ENCODE measurements at places on chromosomes 2 and 18.

DNA sequence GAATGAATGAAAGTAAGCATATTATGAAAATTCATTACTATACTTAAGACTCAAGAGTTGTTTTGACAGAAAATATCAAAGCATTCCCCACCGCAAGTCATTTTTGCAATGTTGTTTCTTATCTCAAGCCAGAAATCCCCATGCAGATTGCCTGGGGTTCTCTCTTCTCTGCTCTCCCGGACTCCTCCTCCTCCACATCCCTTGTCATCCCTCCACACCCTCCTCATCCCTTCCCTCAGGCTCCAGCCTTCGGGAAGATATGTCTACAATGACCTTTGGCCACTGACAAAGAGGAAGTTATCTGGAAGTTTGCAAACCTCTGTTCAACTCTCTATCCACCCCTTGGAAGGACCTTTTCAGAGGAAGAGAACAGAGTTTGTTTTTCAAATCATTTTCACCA is 11.9 kb downstream of the TFCP2L1 start:
- no peak for DNase-seq

GRCh38 chr2:201972621-201973255 is 60.9 kb upstream of the FZD7 start:
- no peak for DNase-seq

GRCh38 chr2:200306931-200307723 is 634 bp downstream of the SPATS2L start:
- peak; percentile 80 for DNase-seq

- no peak for DNase-seq
These were observed 84.2 kb downstream of the NCKAP5 start for GRCh38 chr2:133484106-133484505.

- DNase-seq, result no peak
These were observed 479.4 kb upstream of the ZEB2 start for GRCh38 chr2:144999071-144999875.

- DNase-seq, result no peak
These were observed 316.6 kb downstream of the RDH14 start for GRCh38 chr2:18243816-18244215.

DNA sequence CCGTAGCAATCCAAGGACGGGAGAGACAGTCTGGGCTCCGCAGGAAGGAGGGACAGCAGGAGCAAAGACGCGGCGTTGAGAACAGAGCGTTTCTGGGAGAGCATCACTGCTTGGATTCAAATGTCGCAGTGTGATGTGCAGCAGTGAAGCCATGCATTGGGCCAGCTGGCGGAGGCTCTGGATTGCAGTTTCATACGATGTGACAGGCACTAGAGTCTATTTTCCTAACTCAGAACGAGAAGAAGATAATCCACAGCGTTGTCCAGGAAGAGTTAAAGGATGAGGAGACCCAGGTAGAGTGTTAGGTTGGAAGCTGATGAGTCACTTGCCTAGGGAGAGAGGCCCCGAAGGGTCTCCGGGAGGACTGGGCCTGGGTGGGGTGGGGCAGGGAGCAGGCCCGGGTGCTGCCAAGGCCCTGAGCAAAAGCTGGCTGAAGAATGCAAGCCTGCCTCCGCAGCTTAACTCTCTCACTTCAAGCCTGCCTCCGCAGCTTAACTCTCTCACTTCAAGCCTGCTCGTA is 17.7 kb upstream of the SEMA4C start:
- DNase-seq, result no peak

DNA sequence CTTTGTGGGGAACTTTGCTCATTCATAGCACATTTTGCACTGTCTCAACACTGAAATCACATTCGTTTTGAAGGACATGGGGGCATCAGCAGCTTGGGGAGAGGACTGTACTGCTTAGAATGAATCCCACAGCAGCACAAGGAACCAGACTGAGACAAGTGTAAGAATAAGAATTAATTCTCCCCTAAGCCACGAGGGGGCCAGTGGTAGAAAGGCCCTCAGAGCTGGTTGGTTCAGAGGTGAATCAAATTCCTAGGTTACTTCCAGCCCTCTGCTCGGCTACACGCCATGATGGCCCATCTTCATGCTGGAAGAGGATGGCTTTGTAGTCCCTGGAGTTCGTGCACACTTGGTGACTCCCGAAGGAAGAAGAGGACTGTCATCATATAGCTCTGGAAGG is 12.0 kb upstream of the MC5R start:
- no peak for DNase-seq

GRCh38 chr2:48728295-48728694 is 27.2 kb downstream of the LHCGR start:
- DNase-seq, result no peak

GRCh38 chr18:66138642-66139041 is 387.8 kb downstream of the CDH7 start:
- no peak for DNase-seq

DNA sequence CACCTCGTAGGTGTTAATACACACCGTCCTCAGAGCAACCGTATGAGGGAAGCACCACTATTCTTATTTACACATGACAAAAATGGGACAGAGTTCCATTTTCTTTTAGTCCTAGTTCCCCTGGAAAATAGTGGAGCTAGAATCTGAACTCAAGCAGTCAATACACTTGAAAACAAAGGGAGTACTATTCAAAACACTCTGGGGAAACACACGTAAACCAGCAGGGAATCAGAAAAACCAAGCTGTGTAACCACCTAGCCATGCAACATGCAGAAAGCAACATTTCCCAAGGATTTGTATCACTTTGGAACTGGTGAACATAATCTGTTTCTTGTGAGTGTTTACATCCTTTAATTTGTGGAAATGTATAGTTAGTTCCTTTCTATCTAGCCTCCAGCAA is 208.2 kb downstream of the UBE2E3 start:
- no peak for DNase-seq

DNA sequence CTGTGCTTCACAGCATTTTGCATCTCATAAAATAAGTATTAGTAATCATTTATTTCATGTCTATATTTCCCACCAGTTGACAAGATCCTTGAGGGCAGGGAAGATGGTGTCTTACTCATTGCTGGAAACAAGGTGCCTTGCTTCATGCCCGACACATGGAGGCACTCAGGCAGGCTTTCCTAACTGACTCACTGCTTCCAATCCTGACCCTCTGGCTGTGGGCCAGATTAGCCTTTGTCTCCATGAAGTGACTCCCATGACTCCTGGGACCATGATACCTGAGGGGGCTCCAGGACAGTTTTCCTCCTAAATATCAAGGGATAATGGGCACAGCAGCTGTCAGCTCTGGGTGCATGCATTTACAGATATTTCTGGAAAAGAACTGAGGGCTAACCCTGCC is 275.1 kb downstream of the AGPS start:
- no peak for DNase-seq

DNA sequence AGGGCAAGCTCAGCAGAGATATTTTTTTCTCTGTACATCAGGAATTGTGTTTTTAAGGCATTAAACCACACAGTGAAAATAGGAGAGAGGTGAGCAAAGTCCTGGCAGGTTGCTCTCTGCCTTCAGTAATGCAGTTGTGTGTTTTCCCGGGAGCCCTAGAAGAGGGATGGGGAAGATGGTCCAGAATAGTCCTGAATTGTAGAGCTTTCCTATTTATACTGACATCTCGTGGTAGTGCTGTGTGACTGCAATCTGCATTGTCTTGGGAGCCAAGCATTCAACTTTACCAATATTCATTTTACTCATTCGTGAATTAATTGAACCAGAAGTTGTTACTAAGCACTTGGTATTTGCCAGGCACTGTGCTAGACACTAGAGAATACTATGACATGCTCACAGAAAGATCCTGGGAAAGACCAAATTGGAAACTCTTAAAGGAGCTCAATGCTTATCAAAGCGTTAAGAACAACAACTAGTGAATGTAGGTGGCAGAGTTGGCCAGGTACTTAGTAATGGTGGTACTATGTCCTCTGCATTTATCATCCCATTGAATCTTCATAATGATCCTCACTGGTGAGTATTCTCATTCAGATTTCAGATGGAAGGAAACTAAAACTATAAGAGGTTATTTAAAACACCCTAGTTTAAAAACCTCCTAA is 214.6 kb downstream of the TRIB2 start:
- no peak for DNase-seq

DNA sequence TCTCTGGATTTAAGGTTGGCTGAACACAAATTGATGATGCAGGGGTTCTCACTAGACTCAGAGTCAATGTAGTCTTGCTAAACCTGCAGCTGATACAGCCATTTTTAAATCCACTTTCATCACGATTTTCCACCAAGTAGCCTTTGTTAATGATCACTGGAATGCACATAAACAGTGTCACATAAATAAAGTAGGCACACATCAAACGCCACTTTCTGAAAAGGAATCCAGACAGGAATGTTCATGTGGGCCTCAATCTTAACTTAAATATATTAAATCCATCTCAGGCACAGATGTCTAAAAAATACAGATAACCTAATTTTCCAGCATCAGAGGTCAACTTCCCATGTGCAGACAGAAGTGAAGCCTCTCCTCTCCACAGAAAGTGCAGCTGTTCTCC is 58.3 kb downstream of the LAMA1 start:
- no peak for DNase-seq

DNA sequence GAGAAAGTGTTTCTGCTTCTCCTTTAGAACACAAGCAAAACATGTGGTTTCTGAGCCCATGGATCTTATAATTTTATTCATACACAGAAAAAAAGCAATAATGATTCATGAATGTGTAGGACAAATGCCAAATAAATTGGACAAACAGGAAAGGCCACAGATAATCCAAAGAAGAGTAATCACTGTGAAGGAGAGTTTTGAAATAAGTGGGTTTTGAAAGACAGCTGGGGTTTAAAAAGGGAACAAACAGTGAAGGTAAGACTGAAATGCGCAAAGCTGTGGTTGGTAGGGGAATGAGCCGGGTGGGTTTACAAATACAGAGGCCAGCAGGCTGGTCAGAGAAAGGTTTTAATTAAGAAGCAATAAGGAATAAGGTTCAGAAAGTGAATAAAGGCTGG is 50.0 kb upstream of the MBOAT2 start:
- no peak for DNase-seq

- peak; percentile 49 for DNase-seq
These were observed 117.5 kb downstream of the RTP5 start for GRCh38 chr2:241986836-241987641.

- no peak for DNase-seq
These were observed 14.1 kb downstream of the LCT start for GRCh38 chr2:135822855-135823254.

- no peak for DNase-seq
These were observed 15.5 kb upstream of the SLC20A1 start for GRCh38 chr2:112630268-112630667.

DNA sequence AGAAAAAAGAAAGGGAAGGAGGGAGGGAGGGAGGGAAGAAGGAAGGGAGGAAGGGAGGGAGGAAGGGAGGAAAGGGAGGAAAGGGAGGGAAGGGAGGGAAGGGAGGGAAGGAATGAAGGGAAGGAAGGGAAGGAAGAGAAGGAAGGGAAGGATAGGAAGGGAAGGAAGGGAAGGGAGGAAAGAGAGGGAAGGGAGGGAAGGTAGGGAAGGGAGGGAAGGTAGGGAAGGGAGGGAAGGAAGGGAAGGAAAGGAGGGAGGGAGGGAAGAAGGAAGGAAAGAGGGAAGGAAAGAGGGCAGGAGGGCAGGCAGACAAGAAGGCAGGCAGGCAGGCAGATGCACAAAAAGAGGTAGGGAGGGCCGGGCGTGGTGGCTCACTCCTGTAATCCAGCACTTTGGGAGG is 74.9 kb downstream of the THADA start:
- DNase-seq, result no peak

GRCh38 chr2:238046725-238047270 is 14.0 kb upstream of the SCLY start:
- DNase-seq, result no peak

GRCh38 chr18:5251117-5251516 is 44.4 kb downstream of the ZBTB14 start:
- no peak for DNase-seq

GRCh38 chr2:95393901-95394300 is 8.6 kb upstream of the FAHD2A start:
- DNase-seq, result no peak

GRCh38 chr2:181106229-181106628 is 125.8 kb downstream of the UBE2E3 start:
- DNase-seq, result no peak

DNA sequence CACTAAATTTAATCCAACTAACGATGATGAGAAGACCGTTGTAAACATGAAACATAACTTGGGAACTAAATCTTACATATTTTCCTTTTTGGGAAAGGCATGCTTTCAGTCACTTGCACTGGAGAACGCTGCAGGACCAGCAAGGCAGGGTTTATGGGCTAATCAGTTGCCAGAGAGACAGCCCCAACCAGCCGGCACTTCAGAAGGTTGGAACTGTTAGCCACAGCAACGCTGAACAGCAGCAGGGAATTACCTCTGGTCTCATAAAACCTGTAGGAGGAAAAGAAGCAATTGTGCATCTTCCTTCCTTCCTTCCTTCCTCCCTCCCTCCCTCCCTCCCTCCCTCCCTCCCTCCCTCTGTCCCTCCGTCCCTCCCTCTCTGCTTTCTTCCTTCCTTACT is 33.9 kb upstream of the SIX2 start:
- no peak for DNase-seq

- DNase-seq, result peak; percentile 74
These were observed 14.9 kb upstream of the ITPRID2 start for GRCh38 chr2:181876614-181877063.

- DNase-seq, result no peak
These were observed 11.0 kb downstream of the RAB11FIP5 start for GRCh38 chr2:73101626-73102256.

DNA sequence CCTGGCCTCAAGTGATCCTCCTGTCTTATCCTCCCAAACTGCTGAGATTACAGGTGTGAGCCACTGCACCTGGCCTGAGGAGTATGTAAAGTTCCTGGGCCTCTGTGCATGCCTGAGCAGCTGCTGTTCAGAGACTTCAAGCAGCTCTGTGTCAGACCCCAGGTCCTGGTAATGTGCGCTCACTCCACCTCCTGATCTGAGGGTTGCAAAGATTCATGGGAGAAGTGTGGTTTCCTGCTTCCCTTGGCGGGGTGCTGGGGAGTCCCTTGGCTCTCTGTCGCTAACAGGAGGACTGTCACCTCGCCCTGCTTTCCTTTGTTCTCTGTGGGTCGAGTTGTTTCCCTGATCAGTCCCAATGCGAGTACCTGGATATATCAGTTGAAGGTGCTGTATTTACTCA is 8.6 kb upstream of the IL36A start:
- no peak for DNase-seq

GRCh38 chr2:11498543-11499034 is 32.6 kb upstream of the E2F6 start:
- DNase-seq, result no peak

- no peak for DNase-seq
These were observed 31.0 kb downstream of the KIF1A start for GRCh38 chr2:240789051-240789453.

Data from Peyer's patch (tissue), 4 donors.